ENCODE measurements at places on chromosomes 16 and 17.

DNA sequence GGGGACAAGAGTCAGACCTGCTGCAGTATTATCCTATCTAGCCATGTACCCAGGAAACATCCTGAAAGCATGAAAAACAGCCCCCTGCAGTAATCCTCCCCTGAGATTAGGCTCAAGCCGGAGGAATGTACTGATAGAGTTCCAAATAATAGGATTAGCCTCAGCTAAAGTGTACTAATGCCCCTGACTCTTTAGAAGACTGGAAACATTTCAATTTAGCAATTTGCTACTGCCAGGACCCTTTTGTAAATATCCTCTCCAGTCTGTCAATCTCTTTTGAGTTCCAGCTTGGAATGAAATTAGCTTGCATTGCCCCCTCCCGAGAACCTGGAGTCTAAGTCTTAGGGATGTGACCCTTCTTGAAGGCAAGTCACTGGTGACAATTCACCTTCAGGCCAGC, 110.8 kb upstream of the DNAH9 start:
- no peak for DNase-seq

- peak; percentile 42 for DNase-seq
These were observed 981 bp downstream of the GLG1 start for GRCh38 chr16:74605746-74606520.

GRCh38 chr17:13321951-13322701, 279.6 kb downstream of the HS3ST3A1 start:
- DNase-seq: no peak

DNA sequence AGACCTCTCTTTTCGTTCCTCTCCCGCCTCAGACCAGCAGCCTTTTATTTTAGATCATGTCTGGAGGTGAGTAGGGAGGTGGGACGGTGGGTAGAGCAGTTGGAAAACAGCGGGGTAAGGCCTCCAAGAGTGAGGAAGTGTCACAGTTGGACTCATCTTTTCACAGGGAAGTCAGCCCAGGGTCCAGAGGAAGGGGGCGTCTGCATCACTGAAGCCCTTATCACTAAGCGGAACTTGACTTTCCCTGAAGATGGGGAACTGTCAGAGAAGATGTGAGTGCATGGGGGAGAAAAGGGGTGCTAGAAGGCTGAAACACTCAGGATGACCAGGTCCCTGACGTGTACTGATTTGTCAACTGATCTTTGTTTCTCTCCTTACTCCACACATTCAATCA, 461 bp downstream of the LRRC46 start:
- DNase-seq: peak; percentile 59

DNA sequence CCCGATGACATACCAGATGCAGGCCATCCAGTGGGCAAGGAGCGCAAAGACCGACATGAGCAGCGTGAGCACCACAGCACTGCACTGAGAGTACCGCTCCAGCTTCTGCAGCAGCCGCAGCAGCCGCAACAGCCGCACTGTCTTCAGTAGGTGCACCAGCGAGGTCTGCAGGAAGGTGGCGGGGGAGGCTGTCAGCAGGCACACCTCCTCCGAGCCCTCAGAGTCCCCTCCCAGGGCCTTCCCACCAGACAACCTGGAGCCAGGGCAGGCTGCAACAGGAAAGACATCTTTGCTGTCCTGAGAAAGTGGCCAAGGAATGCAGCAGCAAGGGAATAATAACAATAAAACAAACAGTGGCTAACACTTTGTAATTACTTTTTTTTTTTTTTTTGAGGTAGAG, 9.1 kb downstream of the KCNH4 start:
- no peak for DNase-seq

DNA sequence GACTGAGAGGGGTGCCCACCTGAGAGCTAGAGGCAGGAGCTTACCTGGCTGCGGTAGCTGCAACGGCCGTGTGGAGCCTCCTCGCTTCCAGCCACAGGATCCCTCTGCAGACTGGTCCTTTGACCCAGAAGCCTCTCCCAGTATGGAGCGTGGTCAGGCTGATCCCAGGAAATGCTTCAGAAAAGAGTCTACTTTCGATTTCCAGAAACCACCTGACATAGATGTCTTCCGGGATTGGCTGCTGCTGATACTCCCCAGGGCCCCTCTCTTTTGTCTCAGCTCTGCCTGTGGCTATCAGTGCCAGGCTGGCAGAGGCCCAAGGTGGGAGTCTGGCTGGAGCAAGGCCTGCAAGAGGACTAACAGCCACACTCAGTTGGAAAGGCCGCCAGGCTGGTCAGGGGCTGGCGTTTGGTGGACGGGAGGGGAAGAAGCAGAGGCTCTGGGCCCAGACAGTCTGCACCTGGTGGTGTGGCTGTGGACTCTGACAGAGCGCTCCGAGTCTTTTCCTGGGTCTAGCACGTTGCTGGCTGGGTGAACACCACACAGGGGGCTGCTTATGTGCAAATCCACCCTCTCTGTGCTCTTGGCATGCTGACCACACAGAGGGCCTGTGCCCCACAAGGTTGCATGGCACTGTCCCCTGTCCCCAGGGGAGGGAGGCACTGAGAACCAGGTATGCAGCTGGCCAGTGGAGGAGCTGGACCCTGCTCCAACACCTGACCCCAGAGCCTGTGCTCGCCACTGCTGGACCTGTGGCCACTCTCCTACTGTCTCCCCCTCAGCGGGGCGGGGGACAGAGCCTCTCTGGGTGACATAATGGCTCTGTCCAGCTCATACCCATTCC, at the start of gene LGALS3BP:
LGALS3BP (minus strand) TSS at position 144 of the 844 bp plus-strand sequence. CDS start 2,732 bp downstream, outside the sequence.
- peak; percentile 65 for DNase-seq

DNA sequence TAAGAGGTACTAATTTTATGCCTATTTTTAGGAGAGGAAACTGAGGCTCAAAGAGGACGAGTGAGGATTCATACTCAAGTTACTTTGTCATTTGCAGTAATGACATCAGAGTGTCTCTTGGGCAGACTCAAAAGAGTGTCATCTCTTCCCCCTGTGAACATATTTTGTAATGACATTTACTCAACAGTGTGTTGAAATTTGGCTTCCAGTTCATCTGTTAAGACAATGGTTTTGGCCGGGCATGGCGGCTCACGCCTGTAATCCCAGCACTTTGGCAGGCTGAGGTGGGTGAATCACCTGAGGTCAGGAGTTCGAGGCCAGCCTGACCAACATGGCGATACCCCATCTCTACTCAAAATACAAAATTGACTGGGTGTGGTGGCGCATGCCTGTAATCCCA, 28.9 kb downstream of the WFDC1 start:
- DNase-seq: peak; percentile 47

- no peak for DNase-seq
These were observed 43.4 kb downstream of the SLFN5 start for GRCh38 chr17:35286120-35286781.

- DNase-seq: no peak
These were observed 6.4 kb downstream of the PRKCB start for GRCh38 chr16:23842137-23842600.

DNA sequence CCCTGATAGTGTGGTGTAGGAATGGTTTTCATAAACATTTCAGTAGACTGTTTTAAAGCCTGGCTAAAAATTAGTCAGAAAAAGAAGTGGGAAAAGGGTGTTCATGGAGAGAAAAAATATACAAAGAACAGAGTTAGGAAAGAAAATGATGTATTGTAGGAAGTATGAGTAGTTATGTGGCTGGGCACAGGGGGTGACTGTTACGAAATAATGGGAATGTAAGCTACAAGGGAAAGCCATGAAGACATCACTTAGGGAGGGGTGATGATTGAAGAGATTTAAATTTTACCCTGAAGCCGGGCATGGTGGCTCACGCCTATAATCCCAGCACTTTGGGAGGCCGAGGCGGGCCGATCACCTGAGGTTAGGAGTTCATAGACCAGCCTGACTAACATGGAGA, 55.3 kb downstream of the NUP88 start:
- peak; percentile 32 for DNase-seq

DNA sequence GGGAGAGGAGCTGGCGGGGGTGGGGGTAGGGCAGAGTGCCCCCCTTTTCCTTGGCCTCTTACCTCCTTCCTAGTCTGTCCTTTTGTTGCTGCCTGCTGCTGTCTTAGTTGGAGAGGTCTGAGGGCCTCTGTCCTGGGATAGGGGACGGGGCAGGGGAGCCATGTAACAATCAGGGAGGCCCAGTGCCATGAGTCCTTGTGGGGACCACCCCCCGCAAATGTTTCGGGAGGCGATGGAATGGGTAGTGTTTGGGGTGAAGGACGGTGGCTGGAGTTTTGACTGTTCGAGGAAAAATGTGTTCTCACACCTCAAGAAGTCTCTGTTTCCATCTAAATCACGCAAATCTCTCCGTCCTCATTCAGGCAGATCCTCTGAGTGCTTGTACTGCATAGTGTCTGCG, 99.0 kb downstream of the OR1D5 start:
- DNase-seq: no peak

DNA sequence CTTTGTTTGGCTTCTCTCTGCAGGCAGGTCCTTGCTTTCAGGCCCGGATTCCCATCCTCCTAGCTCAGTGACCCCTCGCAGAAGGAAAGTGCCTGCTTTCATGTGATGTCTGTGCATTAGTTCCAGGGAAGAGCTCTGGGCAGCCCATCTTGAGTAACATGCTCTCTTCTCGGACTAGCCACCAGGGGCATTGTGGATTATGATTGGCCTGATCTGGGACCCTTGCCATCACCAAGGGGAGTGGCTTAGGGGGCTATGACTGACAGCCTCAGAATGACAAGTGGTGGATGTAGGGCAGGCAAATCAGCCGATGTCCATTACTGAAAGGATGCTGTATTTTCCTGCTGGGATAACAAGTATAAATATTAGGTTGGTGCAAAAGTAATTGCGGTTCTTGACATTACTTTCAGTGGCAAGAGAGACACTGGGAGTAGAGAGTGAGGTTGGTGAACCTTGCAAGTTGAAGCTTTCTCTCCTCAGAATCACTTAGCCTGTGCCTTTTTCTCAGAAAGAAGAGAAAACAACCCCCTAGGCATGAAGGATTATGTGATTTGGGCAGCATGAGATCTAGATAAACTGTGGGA, 71.5 kb upstream of the MPHOSPH6 start:
- no peak for DNase-seq

GRCh38 chr17:17944743-17945142, 27.5 kb downstream of the TOM1L2 start:
- DNase-seq: no peak

GRCh38 chr17:79987187-79987934, 48.3 kb downstream of the TBC1D16 start:
- DNase-seq: no peak

DNA sequence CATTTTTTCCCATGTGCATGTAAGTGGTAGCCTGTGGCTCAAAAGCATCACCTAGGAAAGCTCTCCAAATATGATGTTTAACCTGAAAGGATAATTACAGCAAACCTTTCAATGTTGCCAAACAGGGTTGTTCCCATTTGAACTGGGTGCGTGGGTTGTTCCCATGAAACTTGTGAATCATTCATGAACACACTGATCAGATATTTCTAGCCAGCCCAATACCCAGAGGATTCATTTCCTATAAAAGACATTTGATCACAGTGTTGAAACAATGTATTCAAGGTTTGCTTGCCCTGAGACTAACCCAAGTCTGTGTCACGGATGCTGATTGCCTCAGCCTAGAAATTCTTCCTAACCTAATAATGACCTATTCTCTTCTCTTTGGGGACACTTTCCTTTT, 12.9 kb downstream of the KRT39 start:
- peak; percentile 66 for DNase-seq

DNA sequence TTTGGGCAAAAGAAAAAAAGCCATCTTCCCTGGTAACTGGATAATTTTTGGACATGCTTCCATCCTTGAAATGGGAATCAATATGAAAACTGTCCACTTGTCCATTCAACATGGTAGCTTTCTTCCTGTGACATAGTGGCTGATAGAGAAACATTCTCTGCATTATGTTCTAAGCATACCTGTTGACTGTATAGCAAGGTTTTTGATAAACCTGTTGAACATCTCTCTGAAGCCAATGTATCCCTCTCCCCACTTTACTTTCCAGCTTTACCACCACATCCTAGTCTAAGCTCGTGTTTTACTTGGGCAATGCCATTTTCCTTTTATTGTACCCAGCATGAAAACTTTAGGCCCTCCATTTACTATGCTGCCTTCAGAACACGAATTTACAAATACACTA, 630.1 kb downstream of the TOX3 start:
- DNase-seq: no peak
